Panc1 (cell line): ENCODE measurements at places on chromosomes 5 and 9. TPM values are rescaled to one million over a fixed set of nuclear protein-coding genes. Genes with fewer than 3 reads are reported as not detected.
A peak's percentile ranks its signal among the peaks of the same experiment; 100 is the strongest.

DNA sequence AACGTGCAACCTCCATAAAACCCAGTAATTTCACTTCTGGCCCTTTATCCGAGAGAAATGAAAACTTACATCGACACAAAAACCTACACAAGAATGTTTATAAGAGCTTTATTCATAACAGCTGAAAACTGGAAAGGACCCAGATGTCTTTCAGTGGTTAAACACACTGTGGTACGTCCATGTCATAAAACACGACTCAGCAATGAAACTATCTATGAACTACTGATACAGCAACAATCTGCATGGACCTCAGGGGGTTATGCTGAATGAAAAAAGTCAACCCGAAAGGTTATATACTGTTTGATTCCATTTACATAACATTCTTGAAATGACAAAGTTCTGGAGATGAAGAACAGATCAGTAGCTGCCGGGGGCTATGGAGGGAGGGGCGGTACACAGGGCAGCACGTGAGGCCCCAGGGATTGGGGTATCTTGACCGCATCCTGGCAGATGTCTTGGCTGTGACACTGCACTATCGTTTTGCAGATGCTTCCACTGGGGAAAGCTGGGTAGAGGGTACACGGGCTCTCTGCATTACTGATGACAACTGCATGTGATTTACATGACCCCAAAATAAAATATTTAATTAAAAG is 4.1 kb downstream of the CCDC127 start:
- no peak overlapping the region for H3K27ac ChIP-seq
- no peak for DNase-seq
- no peak overlapping the region for H3K4me3 ChIP-seq
- no peaks in the 10 kb centered on the region; the same call in 1 of the 2 replicates for H3K36me3 ChIP-seq
- no peaks in the 10 kb centered on the region for H3K27me3 ChIP-seq

GRCh38 chr9:419571-420171 is 205.0 kb downstream of the DOCK8 start:
- H3K27ac ChIP-seq: no peak overlapping the region
- no peaks in the 10 kb centered on the region for H3K4me1 ChIP-seq
- H3K27me3 ChIP-seq: no peaks in the 10 kb centered on the region
- no peak for DNase-seq
- H3K4me3 ChIP-seq: no peak overlapping the region

DNA sequence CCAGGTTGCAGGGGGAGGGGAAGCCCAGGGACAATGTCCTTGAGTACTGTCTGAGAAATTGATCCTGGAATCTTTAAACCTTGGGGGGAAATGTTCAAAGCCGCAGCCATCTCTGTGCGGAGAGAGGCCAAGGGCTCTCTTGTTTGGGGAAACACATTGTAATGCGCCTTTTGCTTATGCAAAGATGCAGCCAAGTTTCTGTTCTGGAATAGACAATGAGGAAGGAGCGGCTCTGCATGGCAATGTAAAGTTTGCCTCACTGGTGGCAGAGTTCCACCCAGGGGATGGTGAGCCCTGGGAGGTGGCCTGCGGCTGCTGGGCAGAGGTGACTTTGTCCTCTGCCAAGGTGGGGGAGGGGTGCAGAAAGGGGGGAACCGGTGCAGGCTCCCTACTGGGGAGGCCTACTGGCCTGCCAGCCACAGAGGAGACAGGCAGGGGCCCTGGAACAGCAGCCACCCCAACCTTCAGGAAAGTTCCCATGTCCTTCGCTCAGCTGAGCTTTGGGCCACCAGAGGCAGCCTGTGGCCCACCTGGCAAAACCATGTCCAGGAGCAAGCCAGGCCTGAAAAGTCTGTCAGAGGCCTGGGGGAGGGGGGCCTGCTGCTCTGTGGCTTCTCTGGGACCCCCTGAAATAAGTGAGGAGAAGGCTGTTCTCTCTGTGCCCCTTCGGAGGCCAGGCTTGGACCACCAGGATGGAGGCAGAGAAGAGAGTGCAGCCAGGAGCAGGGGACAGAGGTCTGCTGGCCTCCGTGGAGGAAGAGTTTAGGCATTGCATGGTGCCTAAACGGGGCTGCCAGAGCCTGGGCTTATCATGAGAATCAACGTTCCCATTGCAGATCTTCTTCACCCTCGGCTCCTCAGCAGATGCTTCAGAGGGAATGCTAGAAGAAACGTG is 127.8 kb downstream of the ZNF354C start:
- H3K4me1 ChIP-seq: no peaks in the 10 kb centered on the region
- H3K27me3 ChIP-seq: no peaks in the 10 kb centered on the region
- DNase-seq: no peak
- H3K27ac ChIP-seq: no peak overlapping the region

GRCh38 chr9:126702151-126703001 is 88.6 kb downstream of the LMX1B start:
- H3K4me3 ChIP-seq: no peak overlapping the region
- H3K27me3 ChIP-seq: no peaks in the 10 kb centered on the region
- no peaks in the 10 kb centered on the region for H3K36me3 ChIP-seq
- DNase-seq: no peak
- H3K4me1 ChIP-seq: peaks cover 4% of the 10 kb centered on the region
- H3K27ac ChIP-seq: no peak overlapping the region

- peaks cover 32% of the 10 kb centered on the region for H3K4me1 ChIP-seq
- H3K4me3 ChIP-seq: no peak overlapping the region
- peak overlapping the region; percentile 94 for H3K27ac ChIP-seq
Observed at GRCh38 chr9:72557549-72557948, 36.1 kb downstream of the TMC1 start.

DNA sequence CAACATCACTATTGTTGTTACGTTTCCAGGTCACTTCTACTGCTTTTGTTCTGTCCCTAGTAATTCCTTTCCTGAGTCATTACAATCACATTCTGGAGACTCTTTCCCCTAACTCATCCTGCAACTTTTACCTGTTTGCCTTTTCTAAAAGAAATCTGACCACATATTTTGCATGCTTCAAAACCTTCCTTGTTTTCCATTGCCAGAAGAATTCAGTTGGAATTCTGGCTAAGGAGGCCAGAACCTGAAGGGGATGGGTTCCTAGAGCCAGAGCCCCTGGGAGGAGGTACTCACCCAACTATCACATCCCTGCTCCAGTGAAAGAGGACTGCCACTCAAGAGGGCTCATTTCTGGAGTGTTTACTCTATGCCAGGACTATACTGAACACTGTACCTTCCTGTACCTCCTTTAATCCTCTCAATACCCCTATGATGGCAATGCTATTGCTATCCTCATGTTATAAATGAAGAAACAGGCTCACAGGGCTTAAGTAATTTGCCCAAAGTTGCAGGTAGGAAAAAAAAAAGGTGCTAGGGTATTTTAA is 42.8 kb upstream of the MAST4 start:
- H3K27me3 ChIP-seq: no peaks in the 10 kb centered on the region
- no peak overlapping the region for H3K27ac ChIP-seq
- no peak overlapping the region for H3K4me3 ChIP-seq

GRCh38 chr5:157362982-157363381 is 97.0 kb upstream of the NIPAL4 start:
- no peak overlapping the region for H3K4me3 ChIP-seq
- H3K36me3 ChIP-seq: no peaks in the 10 kb centered on the region
- no peak for DNase-seq

GRCh38 chr5:167969998-167970397 is 321.4 kb upstream of the WWC1 start:
- no peak overlapping the region for H3K4me3 ChIP-seq
- H3K36me3 ChIP-seq: no peaks in the 10 kb centered on the region
- H3K27ac ChIP-seq: no peak overlapping the region
- H3K27me3 ChIP-seq: no peaks in the 10 kb centered on the region; the same call in 1 of the 2 replicates

DNA sequence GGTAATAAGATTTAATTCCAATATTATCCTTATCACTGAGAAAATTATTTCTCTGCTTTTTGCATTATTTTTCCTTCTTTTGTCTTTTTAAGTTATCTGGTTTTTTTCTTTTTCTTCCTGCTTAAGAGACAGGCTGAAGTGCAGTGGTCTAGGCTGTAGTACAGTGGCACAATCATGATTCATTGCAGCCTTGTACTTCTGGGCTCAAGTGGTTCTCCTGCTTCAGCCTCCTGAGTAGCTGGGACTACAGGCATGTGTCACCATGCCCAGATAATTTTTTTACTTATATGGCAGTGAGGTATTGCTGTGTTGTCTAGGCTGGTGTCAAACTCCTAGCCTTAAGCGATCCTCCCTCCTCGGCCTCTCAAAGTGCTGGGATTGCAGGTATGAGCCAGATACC is 93.9 kb downstream of the SLC44A1 start:
- H3K36me3 ChIP-seq: no peaks in the 10 kb centered on the region
- no peak for DNase-seq
- no peaks in the 10 kb centered on the region for H3K27me3 ChIP-seq
- no peak overlapping the region for H3K4me3 ChIP-seq
- no peaks in the 10 kb centered on the region for H3K4me1 ChIP-seq
- no peak overlapping the region for H3K27ac ChIP-seq

- no peaks in the 10 kb centered on the region for H3K4me1 ChIP-seq
- H3K36me3 ChIP-seq: no peaks in the 10 kb centered on the region
- no peak for DNase-seq
- H3K27me3 ChIP-seq: no peaks in the 10 kb centered on the region
- H3K4me3 ChIP-seq: no peak overlapping the region
Observed at GRCh38 chr9:129866394-129867135, 31.3 kb downstream of the USP20 start.

DNA sequence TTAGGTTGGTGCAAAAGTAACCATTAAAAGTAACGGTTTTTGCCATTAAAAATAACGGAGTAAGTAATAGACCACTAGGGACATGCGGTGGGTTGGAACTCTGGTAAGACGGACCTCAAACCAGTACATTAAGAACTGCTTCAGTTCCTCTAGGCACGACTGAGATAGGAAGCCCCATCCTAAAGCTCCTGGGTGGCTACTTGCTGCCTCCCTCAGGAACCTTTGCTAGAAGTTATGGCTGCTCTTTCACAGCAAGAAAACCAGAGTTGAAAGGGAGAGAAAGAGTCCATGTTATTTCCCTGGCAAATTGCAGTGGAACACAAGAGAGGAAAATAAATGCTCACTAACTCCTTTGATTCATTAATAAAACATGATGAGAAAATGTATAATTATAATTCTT is 47.6 kb downstream of the MCTP1 start:
- H3K4me1 ChIP-seq: no peaks in the 10 kb centered on the region
- DNase-seq: peak; percentile 13
- no peak overlapping the region for H3K27ac ChIP-seq
- peaks cover 5% of the 10 kb centered on the region; the same call in 1 of the 2 replicates for H3K27me3 ChIP-seq
- no peaks in the 10 kb centered on the region for H3K36me3 ChIP-seq

DNA sequence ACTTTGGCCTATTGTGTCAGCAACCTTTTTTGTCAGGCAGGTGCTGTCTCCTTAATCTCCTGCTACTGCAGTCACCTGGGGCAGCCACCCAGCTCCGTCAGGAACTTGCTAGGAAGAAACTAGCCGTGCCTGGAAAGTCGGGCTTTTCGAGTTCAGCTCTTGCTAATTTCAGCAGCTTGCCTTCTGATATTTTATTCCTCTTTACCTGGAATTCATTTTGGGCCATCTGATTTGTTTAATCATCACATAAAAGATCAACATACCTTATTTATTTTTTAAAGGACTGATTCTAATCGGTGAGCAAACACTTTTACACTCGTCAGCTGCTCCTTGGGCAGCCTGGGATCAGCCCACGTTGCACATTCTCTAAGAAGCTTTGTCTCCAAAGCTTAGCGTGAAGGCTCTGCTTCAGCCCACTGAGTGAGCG is 42.2 kb downstream of the PRLR start:
- H3K4me1 ChIP-seq: no peaks in the 10 kb centered on the region
- no peaks in the 10 kb centered on the region for H3K36me3 ChIP-seq
- no peaks in the 10 kb centered on the region; the same call in 1 of the 2 replicates for H3K27me3 ChIP-seq

- no peaks in the 10 kb centered on the region for H3K27me3 ChIP-seq
- no peak for DNase-seq
- H3K36me3 ChIP-seq: no peaks in the 10 kb centered on the region
- no peak overlapping the region for H3K27ac ChIP-seq
Observed at GRCh38 chr5:166959766-166960165, 1331.7 kb upstream of the WWC1 start.

- no peak overlapping the region for H3K4me3 ChIP-seq
- no peaks in the 10 kb centered on the region for H3K4me1 ChIP-seq
- H3K27ac ChIP-seq: no peak overlapping the region
- DNase-seq: no peak
- H3K27me3 ChIP-seq: no peaks in the 10 kb centered on the region
- no peaks in the 10 kb centered on the region for H3K36me3 ChIP-seq
Observed at GRCh38 chr9:70110194-70111041, 66.8 kb downstream of the MAMDC2 start.

DNA sequence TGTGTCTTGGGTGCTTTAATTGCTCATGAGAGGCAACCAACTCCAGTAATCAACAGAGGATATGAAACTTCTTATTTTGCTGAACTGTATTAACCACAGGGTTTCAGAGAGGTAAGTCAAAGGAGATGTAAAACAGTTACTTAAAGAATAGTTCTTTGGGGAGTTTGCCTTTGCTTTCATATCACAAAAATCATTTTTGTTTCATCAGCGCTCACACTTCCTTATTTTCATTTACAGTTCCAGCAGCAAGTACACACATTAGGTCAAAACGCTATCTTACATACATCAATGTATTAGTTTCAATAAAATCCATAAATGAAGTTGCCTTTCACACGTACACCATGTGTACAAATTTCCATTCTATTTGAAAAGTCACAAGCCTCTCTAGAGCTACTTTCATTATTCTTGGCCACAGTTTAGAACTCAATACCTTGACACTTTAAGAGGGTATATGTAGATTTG is 50.1 kb downstream of the ST8SIA4 start:
- DNase-seq: no peak
- H3K27ac ChIP-seq: no peak overlapping the region
- no peaks in the 10 kb centered on the region for H3K36me3 ChIP-seq
- H3K4me3 ChIP-seq: no peak overlapping the region
- H3K27me3 ChIP-seq: no peaks in the 10 kb centered on the region
- no peaks in the 10 kb centered on the region for H3K4me1 ChIP-seq

GRCh38 chr5:100576217-100576751 is 41.1 kb downstream of the FAM174A start:
- no peak for DNase-seq
- no peak overlapping the region for H3K27ac ChIP-seq
- H3K4me3 ChIP-seq: no peak overlapping the region
- no peaks in the 10 kb centered on the region for H3K27me3 ChIP-seq
- H3K36me3 ChIP-seq: no peaks in the 10 kb centered on the region
- no peaks in the 10 kb centered on the region for H3K4me1 ChIP-seq

GRCh38 chr9:112861638-112862555 is 28.8 kb downstream of the SLC46A2 start:
- H3K27ac ChIP-seq: no peak overlapping the region
- no peaks in the 10 kb centered on the region for H3K4me1 ChIP-seq
- no peaks in the 10 kb centered on the region for H3K36me3 ChIP-seq
- no peak overlapping the region for H3K4me3 ChIP-seq
- DNase-seq: no peak
- H3K27me3 ChIP-seq: no peaks in the 10 kb centered on the region

Gene CKMT2
- total RNA-seq: not detected

Gene GAS1
- 0.13 TPM for total RNA-seq

Gene FOXI1
- total RNA-seq: 0.44 TPM

Gene ACOT12
- 0.74 TPM for total RNA-seq

Gene IL5
- not detected for total RNA-seq

Gene PCDHGA8
- 0.18 TPM for total RNA-seq

Gene IFNA2
- total RNA-seq: not detected
